Aorta (tissue), 5 donors: ENCODE measurements at places on chromosomes 3 and 15. TPM values are rescaled to one million over a fixed set of nuclear protein-coding genes. Genes with fewer than 3 reads are reported as not detected.

The MAGI1 gene
- 46.1 TPM for total RNA-seq

The PLA2G4D gene
- total RNA-seq, result not detected

The CSTA gene
- total RNA-seq, result 3.6 TPM

The TXNRD3 gene
- 13.7 TPM for total RNA-seq

The ARHGAP31 gene
- 65.0 TPM for total RNA-seq

The CPA3 gene
- total RNA-seq, result 5.6 TPM

The LMAN1L gene
- total RNA-seq, result 0.30 TPM

The GUCA1C gene
- total RNA-seq, result not detected

The GPR87 gene
- not detected for total RNA-seq

The ATR gene
- 21.1 TPM for total RNA-seq

GRCh38 chr3:150519026-150519425, 27.3 kb downstream of the SERP1 start:
- H3K27ac ChIP-seq, result no peak overlapping the region
- no peak for DNase-seq
- H3K4me3 ChIP-seq, result no peak overlapping the region
- no peaks in the 10 kb centered on the region for H3K27me3 ChIP-seq
- no peaks in the 10 kb centered on the region for H3K4me1 ChIP-seq

DNA sequence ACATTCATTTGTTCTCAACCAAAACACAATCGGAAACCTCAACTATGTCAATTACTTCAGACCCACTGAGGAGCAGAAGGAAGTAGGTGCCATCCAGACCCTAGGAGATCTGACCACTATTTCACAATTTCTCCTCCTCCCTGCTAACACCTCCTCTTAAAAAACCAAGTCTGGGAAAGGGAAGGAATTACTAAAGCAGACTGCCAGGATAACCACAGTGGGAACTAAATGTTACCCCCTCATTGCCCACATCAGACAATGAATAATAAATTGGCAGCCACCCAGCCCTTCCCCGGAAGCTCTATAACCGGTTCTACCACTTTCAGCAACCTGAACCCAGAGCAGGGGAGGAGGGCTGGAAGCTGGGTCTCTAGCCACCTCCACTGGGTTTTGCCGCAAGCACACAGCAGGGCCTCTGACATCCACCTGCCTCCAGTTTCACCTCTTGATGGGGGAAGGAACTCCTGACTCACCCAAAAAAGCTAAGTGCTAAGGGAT, 17.6 kb downstream of the C15orf62 start:
- H3K27me3 ChIP-seq, result no peaks in the 10 kb centered on the region
- no peak overlapping the region for H3K27ac ChIP-seq
- no peaks in the 10 kb centered on the region for H3K4me1 ChIP-seq
- H3K36me3 ChIP-seq, result no peaks in the 10 kb centered on the region
- peak; percentile 70 for DNase-seq

- no peak overlapping the region for H3K27ac ChIP-seq
- no peak for DNase-seq
- no peak overlapping the region for H3K4me3 ChIP-seq
- H3K27me3 ChIP-seq, result no peaks in the 10 kb centered on the region
- H3K4me1 ChIP-seq, result no peaks in the 10 kb centered on the region
- H3K36me3 ChIP-seq, result no peaks in the 10 kb centered on the region
Observed at GRCh38 chr3:181578743-181579142, 133.0 kb upstream of the SOX2 start.

DNA sequence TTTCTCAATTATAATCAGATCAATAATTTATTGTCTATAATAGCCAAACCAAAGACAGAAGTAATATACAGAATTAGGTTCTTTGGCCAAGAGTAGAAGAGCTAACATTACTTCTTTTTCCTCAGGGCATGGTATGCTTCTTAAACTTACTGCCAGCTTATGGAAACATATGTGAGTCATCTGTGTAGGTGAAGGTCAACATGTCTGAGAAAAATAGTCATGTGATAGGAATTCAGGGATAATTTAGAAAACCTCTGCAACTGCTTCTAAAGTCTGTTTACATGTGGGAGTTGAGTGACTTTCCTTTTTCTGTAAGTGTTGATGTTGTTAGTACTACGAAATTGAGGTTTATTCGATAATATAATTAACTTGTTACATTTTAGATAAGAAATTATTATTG, 19.2 kb upstream of the MAP6D1 start:
- H3K4me1 ChIP-seq, result no peaks in the 10 kb centered on the region
- no peak overlapping the region for H3K4me3 ChIP-seq
- peaks cover 6% of the 10 kb centered on the region for H3K36me3 ChIP-seq
- no peak for DNase-seq
- no peak overlapping the region for H3K27ac ChIP-seq

DNA sequence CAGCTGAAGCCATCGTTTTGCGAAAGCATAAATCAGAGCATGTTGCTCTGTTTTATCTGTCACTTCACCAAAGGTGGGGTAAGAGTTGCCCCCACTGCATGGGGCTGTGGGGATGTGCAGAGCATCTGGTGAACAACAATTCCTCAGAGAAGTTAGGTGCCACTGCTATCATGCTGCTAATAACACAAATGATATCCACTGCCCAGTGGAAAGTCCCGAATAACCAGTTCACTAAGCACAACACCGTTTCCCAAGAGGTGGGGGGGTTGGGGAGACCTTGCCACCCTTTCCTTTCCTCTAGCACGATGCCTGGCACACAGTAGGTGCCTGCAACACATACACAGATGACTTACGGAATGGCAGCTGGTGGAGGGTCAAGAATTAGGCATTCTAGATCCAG, 38.6 kb downstream of the FAM3D start:
- H3K4me1 ChIP-seq, result no peaks in the 10 kb centered on the region
- H3K27ac ChIP-seq, result no peak overlapping the region
- DNase-seq, result no peak
- no peaks in the 10 kb centered on the region for H3K36me3 ChIP-seq

GRCh38 chr3:4416427-4416945, 50.6 kb downstream of the SUMF1 start:
- peaks cover 3% of the 10 kb centered on the region for H3K36me3 ChIP-seq
- peak overlapping the region; percentile 64 for H3K27ac ChIP-seq
- no peak overlapping the region for H3K4me3 ChIP-seq
- H3K27me3 ChIP-seq, result no peaks in the 10 kb centered on the region
- H3K4me1 ChIP-seq, result peaks cover 6% of the 10 kb centered on the region

DNA sequence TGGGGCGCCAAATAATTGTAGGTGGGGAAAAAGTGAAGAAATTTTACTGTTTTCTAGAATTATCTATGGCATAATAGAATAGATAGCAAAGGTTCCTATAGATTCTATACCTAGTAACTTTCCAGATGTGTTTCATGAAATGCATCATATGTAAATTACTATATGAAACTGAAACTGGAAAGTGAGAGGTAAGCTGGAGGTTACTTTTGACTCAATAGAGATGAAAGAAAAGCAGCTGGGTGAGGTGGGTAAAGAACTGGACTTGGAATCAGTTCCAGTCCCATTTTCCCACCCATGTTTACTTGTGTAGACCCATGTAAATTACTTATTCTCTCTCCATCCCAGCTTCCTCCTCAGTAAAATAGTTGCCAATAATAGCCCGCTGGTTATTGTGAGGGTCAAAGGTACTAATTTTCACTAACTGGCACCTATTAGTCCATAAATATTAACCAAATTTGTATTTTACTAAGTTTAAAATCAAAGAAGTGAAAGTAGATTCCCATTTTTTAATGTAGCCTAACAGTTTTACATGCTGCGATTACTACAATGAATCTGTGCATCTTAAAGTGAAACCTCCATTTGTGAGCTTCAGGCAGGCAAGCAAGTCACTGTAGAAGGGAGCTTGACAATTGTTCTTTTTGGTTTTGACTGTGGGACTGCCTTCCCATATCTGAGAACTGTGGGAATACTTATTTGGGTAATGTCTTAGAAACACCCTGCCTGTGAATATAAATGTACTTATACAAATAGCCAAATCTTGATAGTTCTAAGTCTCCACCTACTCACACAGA, 312.1 kb downstream of the SLC9A9 start:
- no peak overlapping the region for H3K4me3 ChIP-seq
- no peak overlapping the region for H3K27ac ChIP-seq
- DNase-seq, result no peak

DNA sequence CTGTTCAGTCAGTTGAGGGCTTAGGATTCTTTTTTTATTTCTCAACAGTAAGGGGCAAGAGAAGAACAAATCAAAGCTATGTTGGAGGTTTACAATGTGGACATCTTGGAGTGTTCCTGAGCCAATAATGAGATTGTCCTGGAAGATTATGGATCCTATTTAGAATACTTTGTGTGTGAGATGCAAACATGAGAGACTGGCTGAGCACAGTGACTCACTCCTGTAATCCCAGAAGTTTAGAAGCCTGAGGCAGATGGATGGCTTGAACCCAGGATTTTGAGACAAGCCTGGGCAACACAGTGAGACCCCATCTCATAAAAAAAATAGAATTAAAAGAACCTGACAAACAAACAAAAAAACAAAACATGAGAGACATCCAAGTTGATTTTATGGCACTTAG, 351.6 kb downstream of the GAP43 start:
- no peaks in the 10 kb centered on the region for H3K4me1 ChIP-seq
- no peaks in the 10 kb centered on the region for H3K27me3 ChIP-seq
- H3K36me3 ChIP-seq, result no peaks in the 10 kb centered on the region
- no peak overlapping the region for H3K27ac ChIP-seq
- no peak overlapping the region for H3K4me3 ChIP-seq
- no peak for DNase-seq

DNA sequence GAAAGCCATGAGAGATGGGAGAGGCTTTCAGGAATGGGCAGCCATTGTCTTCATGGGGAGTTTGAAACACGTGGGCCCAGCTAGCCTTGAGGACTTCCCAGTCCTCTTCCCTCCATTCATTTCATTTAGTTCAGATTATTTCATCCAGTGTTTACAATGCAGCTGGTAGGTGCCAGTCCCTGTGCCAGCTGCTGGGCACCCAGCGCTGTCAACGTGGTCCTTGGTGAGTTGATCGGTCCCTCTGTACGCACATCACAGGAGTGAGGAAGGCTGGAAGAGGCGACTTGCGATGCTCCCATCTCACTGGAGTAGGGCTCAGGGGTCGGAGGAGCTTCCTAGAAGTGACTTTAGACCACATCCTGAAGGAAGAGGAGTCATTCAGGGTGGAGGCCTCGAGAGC, 206.4 kb upstream of the BHLHE40 start:
- H3K4me1 ChIP-seq, result peaks cover 2% of the 10 kb centered on the region
- no peaks in the 10 kb centered on the region for H3K36me3 ChIP-seq
- H3K27me3 ChIP-seq, result no peaks in the 10 kb centered on the region
- no peak overlapping the region for H3K4me3 ChIP-seq

DNA sequence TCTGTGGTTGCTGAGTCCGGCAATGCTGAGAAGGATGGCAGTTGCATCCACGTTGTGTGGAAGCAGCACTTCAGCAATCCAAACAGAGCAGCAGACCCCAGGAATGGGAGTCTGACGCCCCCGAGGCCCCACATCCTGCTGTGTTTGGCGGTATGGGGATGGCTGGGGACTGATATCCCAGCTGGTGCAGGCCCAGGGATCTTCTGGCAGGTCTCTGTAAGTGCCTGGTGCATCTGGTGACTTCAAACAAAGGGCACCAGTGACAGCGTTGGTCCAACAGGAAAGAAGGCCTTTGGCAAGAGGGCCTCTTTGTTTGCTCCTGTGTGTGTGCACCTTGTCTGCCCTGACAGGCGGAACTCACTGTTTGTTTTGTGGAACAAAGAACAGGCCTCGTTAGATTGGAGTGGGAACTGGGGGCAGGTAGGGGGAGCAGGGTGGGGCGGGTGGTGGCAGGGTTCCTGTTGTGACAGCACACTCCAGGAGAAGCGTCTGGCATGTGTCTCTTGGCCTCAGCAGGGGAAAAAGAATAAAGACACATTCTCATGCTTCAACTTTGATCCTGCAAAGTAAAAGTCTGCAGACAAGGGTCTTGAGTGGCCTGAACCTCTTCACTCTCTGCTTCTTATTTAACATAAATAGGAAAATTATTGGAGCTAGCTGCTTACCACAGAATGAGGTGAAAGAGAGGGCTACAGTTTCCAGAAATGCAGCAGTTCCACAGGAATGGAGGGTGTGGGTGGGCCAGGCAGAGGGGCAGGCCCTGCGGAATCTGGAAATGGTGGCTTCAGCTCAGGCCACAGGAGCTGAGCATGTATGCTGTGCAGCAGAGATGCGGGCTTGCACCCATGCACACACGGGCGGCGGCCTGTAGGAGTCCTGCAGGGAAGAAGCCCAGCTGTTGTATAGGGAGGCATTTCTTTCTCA, 94.5 kb upstream of the MYZAP start:
- no peak overlapping the region for H3K4me3 ChIP-seq
- H3K27ac ChIP-seq, result no peak overlapping the region
- H3K4me1 ChIP-seq, result no peaks in the 10 kb centered on the region
- H3K36me3 ChIP-seq, result no peaks in the 10 kb centered on the region

- no peak overlapping the region for H3K27ac ChIP-seq
- no peaks in the 10 kb centered on the region for H3K27me3 ChIP-seq
- no peaks in the 10 kb centered on the region for H3K36me3 ChIP-seq
Observed at GRCh38 chr3:5347486-5347885, 160.0 kb downstream of the EDEM1 start.

DNA sequence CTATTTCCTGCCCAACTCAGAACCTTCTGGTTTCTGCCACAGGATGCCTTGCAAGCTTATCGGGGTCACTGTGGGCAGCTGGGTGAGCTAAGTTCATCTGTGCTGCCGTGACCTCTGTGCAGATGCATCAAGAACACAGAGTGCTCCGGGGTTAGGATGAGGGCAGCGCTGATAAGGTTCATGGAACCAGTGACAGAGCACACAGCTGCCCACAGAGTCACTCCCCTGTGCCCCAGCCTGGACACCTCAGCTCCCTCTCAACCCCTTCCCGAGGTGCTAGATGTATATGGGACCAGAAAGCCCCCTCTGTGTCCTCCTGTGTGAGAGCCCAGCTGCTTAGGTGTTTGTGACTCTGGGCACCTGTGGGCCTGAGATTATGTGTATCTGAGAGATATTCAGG, 15.8 kb upstream of the ALAS1 start:
- no peaks in the 10 kb centered on the region for H3K36me3 ChIP-seq
- H3K27me3 ChIP-seq, result no peaks in the 10 kb centered on the region
- no peaks in the 10 kb centered on the region for H3K4me1 ChIP-seq
- no peak overlapping the region for H3K27ac ChIP-seq
- H3K4me3 ChIP-seq, result no peak overlapping the region

DNA sequence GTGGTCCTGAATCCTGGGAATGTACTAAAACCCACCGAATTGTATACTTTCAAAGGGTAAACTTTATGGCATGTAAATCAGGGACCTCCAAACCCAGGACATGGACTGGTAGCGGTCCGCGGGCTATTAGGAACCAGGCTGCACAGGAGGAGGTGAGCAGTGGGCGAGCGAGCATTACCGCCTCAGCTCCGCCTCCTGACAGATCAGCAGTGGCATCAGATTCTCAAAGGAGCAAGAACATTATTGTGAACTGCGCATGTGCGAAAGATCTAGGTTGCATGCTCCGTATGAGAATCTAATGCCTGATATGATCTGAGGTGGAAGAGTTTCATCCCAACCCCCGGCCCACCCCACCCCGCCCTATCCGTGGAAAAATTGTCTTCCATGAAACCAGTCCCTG, 22.2 kb downstream of the HEG1 start:
- H3K27ac ChIP-seq, result no peak overlapping the region
- H3K27me3 ChIP-seq, result no peaks in the 10 kb centered on the region
- no peak for DNase-seq
- peaks cover 2% of the 10 kb centered on the region for H3K36me3 ChIP-seq
- H3K4me1 ChIP-seq, result peaks cover 2% of the 10 kb centered on the region
- no peak overlapping the region for H3K4me3 ChIP-seq
